Renal cortical epithelial cell (primary cell): ENCODE measurements at places on chromosomes 2 and 18. TPM values are rescaled to one million over a fixed set of nuclear protein-coding genes. Genes with fewer than 3 reads are reported as not detected.

The NEU4 gene
- 0.40 TPM in 1 of 2 replicates, not detected in the other for total RNA-seq

The RFTN2 gene
- total RNA-seq, result under 0.01 and 0.05 TPM in 2 replicates

The EIF2AK2 gene
- total RNA-seq, result 23.8 and 38.7 TPM in 2 replicates

The CROCC2 gene
- under 0.01 TPM in 1 of 2 replicates, not detected in the other for total RNA-seq

The CCDC141 gene
- under 0.01 and 0.05 TPM in 2 replicates for total RNA-seq

The REG3G gene
- total RNA-seq, result not detected in 2 replicates

The ARL4C gene
- 98.6 and 119 TPM in 2 replicates for total RNA-seq

The ZNF892 gene
- total RNA-seq, result 6.9 and 16.7 TPM in 2 replicates

The COLEC12 gene
- 0.52 and 34.7 TPM in 2 replicates for total RNA-seq

The LIPG gene
- total RNA-seq, result 61.1 and 61.4 TPM in 2 replicates

The NDUFS1 gene
- total RNA-seq, result 188 and 301 TPM in 2 replicates

The RND3 gene
- total RNA-seq, result 208 and 316 TPM in 2 replicates

The STARD6 gene
- total RNA-seq, result 0.15 and 0.69 TPM in 2 replicates
